HEK293T (cell line): ENCODE measurements at places on chromosomes 2 and 18.

GRCh38 chr2:84458551-84459017 lies 496 bp downstream of the SUCLG1 start:
- DNase-seq: peak; percentile 33

GRCh38 chr2:42217914-42218313 lies 48.8 kb downstream of the EML4 start:
- DNase-seq: no peak

- peak; percentile 15 for DNase-seq
Measured at GRCh38 chr2:15127301-15127700, 433.8 kb downstream of the NBAS start.

DNA sequence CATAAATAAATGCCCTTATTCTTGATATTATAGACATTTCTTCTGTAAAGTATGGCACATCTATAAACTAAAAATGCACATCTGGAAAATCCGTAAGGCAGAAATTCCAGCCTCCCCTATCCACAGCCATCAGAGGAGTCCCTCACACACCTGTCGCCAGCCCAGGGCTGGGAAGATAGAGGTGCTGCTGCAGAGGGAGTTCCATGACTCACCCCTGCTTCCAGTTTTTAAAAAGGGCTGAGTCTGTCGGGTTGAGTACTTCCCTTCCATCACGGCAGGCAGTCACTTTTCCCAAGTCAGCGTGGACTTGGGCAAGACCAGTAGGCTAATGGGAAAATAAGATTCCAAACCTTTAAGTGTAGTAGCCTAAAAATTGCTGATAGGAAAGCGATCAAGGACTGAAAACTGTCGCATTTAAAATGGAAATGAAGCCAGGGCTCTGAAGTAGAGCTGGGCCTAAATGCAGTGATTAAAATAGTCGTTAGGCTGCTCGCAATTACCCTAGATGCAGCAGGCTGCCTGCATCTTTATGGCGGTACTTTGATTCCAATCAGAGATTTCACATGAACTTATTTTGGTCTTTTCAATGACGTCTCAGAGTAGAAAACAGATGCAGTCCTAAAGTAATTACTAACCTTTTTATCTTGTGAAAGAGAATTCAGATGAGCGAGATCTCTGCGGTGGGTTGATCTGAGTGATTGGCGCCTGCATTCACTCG lies 280.5 kb downstream of the AGAP1 start:
- no peak for DNase-seq

- DNase-seq: no peak
Measured at GRCh38 chr2:237943395-237944094, 23.3 kb upstream of the UBE2F start.

- no peak for DNase-seq
Measured at GRCh38 chr18:45166341-45166835, 448.9 kb upstream of the SLC14A2 start.

DNA sequence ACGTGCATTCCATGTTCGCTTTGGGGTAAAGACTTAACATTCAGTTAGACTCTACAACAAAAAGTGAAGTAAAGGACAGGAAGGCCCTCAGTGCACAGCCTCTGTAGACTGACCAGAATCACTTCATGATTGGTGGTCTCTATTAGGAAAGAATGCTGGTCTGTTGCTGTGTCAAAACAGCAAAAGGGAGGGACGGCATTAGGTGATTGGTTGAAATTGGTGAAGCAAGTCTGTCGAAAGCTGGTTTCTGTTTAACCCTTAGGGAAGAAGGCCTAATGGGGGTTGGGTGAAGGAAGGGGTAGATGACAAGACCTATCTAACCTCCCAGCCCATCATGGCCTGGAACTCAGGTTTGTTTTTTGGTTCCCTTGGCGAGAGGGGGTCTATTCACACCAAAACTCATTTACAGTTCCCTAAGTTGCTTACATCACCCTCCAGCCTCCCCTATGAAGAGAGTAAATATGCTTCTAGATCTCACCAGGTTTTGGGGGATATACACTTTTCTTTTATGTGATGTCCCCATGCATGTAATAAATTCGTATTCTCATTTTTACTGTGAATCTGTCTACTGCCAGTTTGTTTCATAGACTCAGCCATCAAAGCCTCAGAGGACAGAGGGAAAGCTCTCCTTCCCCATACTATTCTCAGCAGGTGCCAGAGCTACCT lies 65.6 kb downstream of the TMEM17 start:
- DNase-seq: no peak

DNA sequence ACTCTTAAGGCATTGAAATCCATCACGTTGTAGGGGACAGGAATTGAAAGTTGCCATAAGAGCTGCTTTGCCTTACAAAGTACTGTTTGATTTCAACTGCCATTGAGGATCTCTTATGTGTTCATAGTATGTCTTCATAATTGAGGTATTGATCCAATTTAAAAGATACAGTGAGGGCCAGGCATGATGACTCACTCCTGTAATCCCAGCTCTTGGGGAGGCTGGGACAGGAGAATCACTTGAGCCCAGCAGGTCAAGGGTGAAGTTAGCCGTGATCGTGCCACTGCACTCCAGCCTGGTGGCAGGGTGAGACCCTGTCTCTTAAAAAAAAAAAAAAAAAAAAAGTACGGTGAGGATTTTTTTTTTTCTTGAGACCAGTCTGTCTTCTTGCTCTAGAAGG lies 91.7 kb upstream of the EML6 start:
- DNase-seq: no peak

- no peak for DNase-seq
Measured at GRCh38 chr2:20257411-20257810, 32.5 kb upstream of the SDC1 start.

- no peak for DNase-seq
Measured at GRCh38 chr2:203533676-203534591, 1.2 kb downstream of the RAPH1 start.

GRCh38 chr2:120435671-120436459 lies 89.9 kb downstream of the INHBB start:
- no peak for DNase-seq

DNA sequence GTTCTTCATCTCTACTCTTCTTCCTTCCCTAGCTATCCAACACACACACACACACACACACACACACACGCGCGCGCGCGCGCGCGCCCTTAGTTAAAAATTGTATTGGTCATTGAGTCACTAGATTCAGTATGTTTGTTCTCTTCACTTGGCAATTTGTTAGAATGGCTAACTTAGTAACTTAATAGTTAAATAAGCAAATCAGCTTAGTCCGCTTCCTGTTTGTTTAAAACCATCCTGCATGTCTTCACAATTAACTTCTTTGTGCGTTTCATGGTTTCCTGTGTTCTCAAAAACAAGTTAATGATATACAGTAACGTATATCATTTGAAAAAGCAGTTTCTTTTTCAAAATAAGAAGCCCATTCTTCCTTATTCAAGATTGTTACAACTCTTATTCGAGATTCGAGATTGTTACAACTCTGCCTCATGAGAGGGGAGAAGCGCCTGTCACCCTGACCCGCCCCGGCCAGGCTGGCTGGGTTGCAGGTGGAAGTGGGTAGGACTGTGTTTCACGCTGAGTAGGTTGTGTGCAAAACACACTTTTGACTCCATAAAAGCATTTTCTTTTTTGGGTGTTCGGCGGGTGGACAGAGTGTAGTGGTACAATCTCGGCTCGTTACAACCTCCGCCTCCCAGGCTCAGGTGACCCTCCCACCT lies 9.5 kb upstream of the CNNM3 start:
- no peak for DNase-seq

- peak; percentile 41 for DNase-seq
Measured at GRCh38 chr18:47254341-47254939, 3.0 kb upstream of the SKOR2 start.

GRCh38 chr2:201406077-201406662 lies 45.1 kb downstream of the TRAK2 start:
- DNase-seq: no peak
